ENCODE measurements at places on chromosomes 7 and 10.

DNA sequence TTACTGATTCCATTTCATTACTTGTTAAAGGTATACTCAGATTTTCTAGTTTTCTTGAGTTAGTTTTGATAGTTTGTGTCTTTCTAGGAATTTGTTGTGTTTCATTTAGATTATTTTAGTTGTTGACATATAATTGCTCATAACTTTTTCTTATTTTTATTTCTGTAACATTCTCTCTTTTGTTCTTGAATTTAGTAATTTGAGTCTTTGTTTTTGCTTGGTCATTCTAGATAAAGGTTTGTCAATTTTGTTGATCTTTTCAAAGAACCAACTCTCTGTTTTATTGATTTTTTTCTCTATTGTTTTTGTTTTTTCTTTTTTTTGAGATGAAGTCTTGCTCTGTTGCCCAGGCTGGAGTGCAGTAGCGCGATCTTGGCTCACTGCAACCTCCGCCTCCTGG, 7.2 kb downstream of the EXOC6 start:
- DNase-seq: no peak

GRCh38 chr7:8442814-8443304, 9.4 kb downstream of the NXPH1 start:
- DNase-seq: no peak

GRCh38 chr7:440059-440749, 79.4 kb downstream of the PDGFA start:
- no peak for DNase-seq

- DNase-seq: no peak
Observed at GRCh38 chr7:106447318-106447847, 162.6 kb upstream of the NAMPT start.

- DNase-seq: no peak
Observed at GRCh38 chr7:1092161-1092632, 4.3 kb downstream of the GPER1 start.

DNA sequence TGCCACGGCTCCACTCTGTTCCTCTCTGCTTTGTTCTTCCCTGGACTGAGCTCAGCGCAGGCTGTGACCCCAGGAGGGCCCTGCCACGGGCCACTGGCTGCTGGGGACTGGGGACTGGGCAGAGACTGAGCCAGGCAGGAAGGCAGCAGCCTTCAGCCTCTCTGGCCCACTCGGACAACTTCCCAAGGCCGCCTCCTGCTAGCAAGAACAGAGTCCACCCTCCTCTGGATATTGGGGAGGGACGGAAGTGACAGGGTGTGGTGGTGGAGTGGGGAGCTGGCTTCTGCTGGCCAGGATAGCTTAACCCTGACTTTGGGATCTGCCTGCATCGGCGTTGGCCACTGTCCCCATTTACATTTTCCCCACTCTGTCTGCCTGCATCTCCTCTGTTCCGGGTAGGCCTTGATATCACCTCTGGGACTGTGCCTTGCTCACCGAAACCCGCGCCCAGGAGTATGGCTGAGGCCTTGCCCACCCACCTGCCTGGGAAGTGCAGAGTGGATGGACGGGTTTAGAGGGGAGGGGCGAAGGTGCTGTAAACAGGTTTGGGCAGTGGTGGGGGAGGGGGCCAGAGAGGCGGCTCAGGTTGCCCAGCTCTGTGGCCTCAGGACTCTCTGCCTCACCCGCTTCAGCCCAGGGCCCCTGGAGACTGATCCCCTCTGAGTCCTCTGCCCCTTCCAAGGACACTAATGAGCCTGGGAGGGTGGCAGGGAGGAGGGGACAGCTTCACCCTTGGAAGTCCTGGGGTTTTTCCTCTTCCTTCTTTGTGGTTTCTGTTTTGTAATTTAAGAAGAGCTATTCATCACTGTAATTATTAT, 1.2 kb downstream of the CLDN4 start:
- DNase-seq: no peak

DNA sequence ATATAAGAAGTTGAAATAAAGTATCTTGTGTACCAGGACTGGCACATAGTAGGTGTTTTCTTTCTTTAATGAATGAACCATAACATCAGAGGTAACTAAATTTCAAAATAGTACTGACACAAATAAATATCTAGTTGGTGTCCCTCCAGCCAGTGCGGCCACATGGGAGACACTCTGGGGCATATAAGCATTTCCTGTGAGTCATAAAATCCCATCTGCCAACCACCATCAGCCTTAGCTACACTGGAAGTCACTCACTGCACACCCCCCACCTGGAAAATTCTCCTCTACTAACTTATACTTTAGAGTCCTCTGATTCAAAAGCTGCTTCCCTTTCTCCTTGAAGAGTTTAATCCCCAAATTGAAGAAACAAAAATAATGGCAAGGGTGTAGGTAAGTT, 32.5 kb downstream of the DYDC1 start:
- DNase-seq: no peak

DNA sequence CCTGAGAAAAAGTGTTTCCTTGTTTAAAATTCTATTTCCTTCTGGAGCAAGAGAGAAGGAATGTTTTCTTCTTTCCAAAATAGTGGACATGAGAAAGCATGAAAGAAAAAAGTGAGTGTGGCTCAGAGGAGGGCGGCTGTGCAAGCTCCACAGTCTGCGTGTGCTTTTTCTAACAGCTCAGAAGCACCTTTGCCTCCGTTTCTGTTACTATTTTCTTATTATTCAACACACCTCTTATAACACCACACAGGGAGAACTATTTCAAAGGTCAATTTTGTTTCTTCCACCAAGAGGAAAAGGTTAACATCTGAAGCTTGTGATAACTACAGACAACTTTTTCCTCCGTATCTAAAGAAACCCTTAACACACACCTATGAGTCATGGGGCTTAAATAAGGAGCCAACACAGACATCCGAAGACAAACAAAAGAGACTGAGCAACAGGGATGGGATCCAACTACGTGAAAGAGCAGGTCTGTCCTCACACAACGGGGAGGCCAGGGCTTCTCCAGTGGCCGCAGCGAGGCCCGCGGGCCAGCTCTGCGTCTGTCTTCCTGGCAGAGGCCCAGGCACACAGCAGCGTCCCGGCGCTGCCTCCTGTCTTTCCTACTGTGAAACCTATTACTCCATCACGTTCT, 36.2 kb upstream of the NCAPG2 start:
- DNase-seq: no peak

- no peak for DNase-seq
Observed at GRCh38 chr10:48332871-48333216, 26.4 kb downstream of the MAPK8 start.

DNA sequence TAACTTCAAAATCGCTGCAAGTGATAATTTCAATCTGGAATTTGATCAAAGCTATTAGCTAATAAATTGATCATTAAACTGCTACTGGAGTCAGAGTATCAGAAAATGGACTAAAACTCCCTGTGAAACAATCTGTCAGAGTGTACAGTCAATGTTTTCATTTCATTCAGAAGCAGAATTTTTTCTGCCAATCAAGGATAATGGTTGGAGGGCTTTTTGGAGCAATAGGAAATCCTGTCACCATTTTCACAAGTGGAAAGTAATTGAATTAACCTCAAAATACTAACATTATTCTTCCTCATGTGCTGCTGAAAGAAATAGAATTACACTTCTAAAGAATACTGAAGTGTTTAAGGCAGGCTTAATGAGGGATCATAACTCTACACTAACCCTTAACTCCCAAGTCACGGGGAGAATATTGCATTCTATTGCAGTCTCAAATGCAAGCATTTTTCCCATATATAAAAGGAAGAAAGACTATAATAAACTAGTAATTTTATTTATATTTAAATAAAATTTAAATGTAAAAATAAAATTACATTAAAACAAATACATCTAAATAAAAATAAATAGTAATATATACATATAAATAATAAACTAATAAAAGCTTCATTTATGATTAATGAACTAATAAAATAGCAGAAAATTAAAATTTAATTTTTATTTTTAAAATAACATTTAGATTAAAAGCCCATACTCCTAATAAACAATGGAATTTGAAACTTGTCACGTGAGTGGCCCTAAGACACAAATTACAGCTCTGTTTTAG, 67.1 kb downstream of the SEMA3E start:
- DNase-seq: no peak

- DNase-seq: no peak
Observed at GRCh38 chr10:86815035-86815617, 58.7 kb downstream of the BMPR1A start.

DNA sequence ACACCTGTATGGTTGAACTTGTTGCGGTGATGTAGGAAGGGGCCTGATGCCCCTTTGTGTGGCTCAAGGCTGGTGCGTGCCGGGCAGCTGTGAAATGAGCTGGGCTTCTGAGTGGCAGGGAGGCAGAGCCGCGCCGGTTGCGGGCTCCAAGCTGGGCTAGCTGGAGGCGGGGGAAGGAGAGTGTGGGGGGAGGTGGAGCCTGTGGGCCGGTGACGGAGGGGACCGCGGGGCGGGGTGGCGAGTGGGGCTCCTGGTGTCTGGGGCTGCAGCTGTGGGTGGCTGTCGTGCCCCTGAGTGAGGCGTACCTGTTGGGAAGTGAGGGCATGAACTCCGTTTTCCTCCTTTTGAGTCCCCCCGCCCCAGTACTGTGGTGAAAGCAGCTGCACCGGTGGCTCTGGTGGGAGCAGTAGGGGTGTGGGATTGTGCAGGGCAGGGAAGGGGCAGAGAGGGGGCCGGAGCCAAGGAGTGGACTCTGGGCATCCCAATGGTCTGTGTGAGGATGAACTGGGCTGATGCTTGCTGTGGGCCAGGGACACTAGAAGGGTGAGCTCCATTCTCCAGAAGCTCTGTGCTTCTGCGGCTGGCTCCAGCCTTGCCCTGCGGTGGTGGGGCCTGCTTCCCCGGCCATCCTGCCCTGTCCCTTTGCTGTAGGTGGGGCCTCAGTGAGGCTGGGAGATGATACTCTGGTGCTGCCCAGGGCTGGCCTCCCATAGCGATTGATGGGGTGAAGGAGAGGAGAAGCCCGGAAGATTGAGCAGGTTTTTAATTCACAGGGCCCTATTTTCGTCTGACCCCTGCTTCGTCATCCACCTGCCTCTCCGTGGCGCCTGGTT, 41.7 kb downstream of the INPP5A start:
- DNase-seq: no peak

DNA sequence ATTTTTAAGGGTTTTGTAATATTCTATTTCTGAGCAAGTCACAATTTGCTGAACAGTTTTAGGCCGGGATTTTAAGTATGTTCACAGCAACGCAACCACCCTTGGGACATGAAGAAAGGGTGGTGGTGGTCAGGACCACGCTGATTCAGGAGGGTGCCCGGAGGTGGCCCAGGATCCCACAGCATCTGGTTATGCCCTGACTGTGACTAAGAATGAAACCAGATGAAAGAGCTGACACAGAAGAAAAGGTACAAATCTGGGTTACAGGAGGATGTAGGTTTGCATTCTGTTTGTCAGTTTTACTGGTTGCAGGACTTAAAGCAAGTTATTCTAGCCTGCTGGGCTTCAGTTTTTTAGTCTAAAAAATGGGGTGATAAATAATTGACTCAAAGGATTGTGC, 279.7 kb downstream of the CCSER2 start:
- no peak for DNase-seq

- DNase-seq: no peak
Observed at GRCh38 chr7:142010952-142011548, 15.4 kb downstream of the MGAM start.

- DNase-seq: no peak
Observed at GRCh38 chr10:44725404-44725803, 185.7 kb upstream of the TMEM72 start.
